ENCODE measurements at places on chromosomes 3 and 15.
A peak's percentile ranks its signal among the peaks of the same experiment; 100 is the strongest.

GRCh38 chr3:89138048-89138447, 30.6 kb downstream of the EPHA3 start:
- DNase-seq, result peak; percentile 72

DNA sequence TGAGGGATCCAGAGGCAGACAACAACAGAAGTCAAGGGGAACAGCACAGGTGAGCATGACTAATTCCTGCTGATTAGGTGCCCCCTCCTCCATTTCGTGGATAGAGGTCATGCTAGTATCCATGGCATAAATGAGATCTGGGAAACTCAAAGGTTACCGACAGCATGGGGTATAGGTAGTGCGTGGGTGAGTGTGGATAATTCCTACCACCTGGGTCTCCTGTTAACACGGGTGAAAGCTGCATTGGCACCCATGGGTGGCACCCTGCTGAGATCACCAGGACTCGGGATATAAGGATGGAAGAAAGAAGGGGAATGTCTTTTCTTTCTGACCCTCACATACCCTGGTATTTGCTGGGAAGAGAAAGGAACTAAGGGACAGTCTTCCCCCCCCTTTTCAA, 14.4 kb upstream of the CHST2 start:
- no peak for DNase-seq

DNA sequence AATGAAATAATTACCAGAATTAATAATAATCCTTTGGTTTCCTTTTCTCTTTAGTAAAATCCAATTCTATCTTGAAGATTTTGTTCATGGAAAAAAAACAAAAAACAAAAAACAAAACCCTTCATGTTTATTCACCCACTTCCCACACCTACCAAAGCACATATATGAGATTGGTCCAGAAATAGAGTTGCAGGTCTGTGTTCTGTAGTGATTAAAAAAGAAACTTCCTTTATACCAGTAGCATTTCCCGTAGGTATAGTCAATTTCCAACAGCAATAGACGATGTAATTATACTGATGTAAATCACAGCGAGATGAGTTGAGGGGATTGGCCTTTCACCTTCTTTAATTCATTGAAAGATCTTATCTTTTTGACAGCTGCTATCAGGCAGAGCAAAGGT, 194.6 kb downstream of the SOX2 start:
- DNase-seq, result no peak

- DNase-seq, result no peak
These were observed 30.5 kb downstream of the EHD4 start for GRCh38 chr15:41941644-41942415.

DNA sequence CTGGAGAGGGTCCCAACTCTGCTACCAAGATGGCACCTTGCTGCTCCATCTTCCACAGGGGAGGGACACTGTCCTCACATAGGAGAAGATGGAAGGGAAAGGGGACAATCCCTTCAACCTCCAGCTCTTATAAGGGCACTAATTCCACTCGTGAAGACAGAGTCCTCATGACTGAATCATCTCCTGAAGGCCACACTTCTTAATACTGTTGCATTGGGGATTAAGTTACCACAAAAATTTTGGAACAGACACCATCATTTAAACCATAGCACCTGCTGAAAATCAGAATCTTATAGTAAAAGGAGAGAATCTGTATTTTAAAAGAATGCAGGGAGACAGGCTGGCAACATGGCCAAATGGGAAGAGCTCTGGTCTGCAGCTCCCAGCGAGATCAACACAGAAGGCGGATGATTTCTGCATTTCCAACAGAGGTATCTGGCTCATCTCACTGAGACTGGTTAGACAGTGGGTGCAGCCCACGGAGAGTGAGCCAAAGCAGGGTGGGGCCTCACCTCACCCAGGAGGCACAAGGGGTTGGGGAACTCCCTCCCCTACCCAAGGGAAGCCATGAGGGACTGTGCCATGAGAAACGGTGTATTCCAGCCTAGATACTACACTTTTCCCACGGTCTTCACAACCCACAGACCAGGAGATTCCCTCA, 69.4 kb upstream of the LIPC start:
- no peak for DNase-seq

GRCh38 chr3:78802562-78802930, 965.3 kb downstream of the ROBO1 start:
- DNase-seq, result no peak

GRCh38 chr3:115401298-115401697, 222.0 kb upstream of the GAP43 start:
- DNase-seq, result no peak

DNA sequence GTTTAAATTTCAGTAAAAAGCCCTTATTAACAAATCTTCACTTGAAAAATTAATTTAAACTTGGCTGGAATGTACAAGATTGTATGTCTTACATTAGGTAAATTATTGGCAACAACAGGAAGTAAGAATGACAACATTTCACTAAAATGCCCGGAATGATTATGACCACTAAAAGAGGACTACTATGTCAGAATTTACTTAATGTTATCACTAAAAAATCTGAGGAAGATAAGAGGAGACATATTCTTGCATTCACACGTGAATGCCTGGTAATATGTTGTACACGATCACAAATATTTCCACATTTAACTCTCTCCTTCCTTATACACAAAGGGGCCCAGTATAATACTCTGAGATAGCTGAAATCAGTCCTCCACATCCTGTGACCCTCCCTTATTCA, 29.7 kb downstream of the VGLL3 start:
- no peak for DNase-seq

DNA sequence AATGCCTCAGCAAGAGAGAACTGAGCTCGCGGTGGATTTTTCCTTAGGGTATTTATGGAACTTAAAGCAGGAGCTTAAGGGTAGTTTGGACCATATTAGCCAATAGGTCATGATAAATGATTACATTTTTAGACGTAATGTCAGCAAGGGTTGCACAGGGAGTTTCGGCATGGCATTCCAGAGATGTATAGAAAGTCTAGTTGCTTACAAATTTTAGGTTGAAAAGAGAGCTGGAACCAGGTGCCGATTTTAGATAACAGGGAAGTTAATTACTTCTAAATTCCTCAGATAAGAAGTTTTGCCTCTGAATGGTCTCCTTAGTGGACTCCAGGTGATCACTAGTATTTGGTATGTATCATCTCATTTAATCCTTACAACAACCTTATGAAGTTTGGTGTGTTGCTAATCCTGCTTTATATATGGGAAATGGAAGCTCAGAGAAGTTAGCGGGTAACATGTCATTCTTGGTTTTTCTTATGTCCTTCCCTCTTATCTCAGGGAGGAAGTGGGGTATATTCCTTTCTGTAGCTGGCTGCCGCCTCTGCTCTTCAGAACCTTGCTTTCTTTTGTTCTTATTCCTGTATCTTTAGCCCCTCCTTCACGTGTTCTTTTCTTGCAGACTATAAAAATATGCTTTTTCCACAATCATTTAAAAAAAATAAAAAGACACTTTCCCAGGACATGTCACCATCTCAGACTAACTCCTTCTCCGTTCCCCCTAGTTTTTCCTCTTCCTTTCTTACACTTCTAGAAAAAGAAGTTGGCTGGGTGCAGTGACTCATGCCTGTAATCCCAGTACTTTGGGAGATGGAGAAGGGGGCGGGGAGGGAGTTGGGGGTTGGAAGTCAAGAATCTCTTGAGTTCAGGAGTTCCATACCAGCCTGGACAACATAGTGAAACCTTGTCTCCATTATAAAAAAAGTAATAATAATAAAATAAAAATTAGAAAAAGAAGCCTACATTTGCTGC, 25.7 kb downstream of the IQGAP1 start:
- DNase-seq, result no peak

DNA sequence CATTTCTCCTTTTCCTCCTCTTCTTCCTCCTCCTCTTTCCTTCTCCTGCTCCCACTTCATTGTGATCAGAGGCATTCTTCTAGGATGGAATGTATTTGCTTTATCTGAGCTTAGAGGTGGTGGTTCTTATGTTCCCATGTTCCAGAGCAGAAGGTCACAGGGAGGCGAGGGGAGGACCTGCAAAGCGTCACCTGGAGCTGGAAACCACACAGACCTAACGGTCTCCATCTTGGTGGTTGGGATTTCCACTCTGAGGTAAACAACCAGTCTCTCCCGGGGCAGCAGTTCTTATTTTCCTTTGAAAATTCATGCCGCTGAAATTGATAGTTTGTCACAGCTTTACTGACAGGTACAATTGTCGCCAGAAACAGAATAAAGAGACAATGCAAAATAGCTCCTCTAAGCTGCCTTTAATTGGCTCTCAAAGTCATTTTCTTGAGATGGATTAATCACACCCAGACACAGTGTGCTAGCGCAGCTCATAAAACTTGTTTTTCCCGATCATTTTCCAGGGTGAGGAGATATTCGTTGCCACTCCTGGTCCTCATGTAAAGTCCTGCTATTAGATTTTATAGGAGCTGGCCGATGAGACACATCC, 16.9 kb upstream of the AGBL1 start:
- no peak for DNase-seq

- DNase-seq, result no peak
These were observed 121.8 kb upstream of the NLGN1 start for GRCh38 chr3:173275740-173276139.

DNA sequence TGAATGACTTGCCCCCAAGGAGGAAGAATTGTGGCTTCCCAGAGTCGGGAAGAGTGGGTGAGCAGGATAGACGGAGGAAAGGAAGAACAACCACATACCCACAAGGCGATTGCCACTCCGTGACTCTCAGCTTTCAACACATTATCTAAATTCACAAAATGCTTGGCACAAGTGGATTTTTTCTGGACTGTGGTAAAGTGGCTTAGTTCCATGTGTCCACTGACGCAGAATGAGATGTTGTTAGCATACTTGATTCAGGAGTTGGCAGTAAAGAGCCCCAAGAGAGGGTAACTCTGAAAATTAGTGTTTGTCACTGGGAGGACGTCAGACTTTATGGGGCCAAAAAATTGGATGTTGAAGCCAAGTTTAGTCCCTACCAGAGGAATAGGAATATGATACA, 198.8 kb upstream of the CTNNB1 start:
- DNase-seq, result peak; percentile 87
